ENCODE measurements at places on chromosomes 7 and 10.
A peak's percentile ranks its signal among the peaks of the same experiment; 100 is the strongest.

DNA sequence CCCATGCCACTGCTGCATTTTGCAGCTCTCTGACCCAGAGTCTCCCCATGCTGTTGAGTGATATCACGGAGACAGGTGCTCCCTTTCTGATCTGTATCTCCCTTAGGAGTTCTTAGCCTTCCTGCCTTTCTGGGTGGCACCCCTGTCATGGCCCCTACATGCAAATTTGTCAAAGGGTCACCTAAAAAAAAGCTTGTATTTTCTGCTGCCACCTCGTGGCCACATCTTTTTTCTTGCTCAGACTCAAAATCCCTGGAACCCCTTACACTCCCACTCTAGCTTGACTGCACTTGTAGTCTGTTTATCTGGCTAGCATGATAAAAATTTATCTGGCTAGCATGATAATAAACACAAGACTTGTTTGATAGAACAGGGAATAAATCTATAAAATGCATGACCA, 809.1 kb downstream of the SORCS1 start:
- DNase-seq: no peak

DNA sequence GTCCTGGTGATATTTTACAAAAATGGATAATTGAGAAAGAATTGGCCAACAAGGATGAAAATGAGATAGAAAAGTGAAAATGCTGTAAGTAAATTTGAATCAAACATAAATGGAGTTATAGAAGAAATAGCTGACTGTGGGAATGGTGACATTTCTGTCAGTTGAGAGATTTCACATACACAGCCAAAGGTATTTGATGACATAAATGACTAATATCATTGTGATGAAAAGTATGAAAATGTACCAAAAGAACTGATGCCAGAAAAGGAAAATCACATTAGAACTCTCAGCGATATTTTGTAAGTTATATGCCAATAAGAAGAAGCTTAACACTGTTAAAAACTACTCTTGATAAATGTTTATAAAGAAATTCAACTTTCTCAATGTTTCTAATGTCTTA, 54.9 kb downstream of the TFPI2 start:
- DNase-seq: no peak

- DNase-seq: peak; percentile 50
Measured at GRCh38 chr7:19327018-19327417, 181.8 kb upstream of the FERD3L start.

DNA sequence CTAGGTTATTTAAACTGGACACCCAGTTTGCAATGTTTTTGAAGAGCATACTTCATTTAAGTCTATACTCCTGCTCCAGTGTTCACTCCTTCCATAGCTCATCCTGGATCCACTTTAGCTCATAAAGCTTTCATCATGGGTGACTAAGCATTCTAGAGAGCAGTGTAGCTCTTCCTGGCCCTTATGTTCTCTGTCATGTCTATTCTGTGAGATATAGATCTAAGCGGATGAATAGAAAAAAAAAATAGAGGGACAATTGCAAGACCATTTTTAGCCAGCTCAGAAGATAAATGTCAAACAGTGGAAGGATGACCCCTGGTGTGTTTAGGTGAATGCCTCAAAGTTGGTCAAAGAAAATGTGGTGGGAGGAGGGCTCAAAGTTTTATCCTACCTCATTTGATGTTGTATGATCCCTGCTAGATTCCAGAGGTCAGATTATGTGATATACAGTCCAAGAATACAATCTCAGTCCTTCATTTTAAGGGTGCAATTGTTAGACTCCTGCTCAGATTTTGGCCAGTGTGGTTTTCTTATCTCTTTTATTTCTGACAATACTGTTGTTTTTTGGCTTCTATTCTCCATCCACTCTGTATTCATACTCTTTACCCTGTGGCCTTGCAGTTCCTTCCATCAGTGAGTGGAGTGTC, 7.5 kb upstream of the HECW1 start:
- no peak for DNase-seq

GRCh38 chr10:132386419-132386831, 10.6 kb upstream of the PWWP2B start:
- DNase-seq: no peak

- DNase-seq: no peak
Measured at GRCh38 chr10:35690534-35690933, 48.4 kb upstream of the FZD8 start.

- DNase-seq: no peak
Measured at GRCh38 chr7:103597606-103598005, 151.6 kb upstream of the SLC26A5 start.

DNA sequence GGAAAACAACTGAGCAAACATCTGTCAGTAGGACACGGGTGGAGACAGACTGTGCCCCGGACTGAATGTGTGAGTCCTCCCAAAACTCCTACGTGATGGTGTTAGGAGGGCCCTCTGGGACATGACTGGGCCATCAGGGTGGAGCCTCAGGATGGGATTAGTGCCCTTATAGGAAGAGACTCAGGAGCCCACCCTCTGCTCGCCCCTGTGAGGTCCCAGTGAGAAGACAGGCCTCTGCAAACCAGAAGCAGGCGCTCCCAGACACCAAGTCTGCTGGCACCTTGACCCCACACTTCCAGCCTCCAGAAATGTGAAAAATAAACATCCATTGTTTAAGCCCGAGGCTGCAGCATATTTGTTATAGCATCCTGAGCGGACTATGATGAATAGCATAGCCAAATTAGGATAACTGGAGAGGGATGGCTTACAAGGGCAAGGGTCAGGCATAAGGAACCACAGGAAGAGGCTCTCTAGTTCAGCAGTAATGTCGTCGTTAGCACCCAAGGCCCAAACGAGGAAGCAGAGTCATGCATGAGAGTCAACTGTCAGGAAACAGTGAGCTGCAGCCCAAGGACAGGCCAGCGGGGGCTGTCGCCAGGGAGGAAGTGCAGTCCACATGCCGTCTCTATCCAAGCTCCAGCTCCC, 50.6 kb downstream of the PTPRN2 start:
- no peak for DNase-seq

GRCh38 chr10:86703176-86703575, 34.9 kb downstream of the LDB3 start:
- DNase-seq: no peak

DNA sequence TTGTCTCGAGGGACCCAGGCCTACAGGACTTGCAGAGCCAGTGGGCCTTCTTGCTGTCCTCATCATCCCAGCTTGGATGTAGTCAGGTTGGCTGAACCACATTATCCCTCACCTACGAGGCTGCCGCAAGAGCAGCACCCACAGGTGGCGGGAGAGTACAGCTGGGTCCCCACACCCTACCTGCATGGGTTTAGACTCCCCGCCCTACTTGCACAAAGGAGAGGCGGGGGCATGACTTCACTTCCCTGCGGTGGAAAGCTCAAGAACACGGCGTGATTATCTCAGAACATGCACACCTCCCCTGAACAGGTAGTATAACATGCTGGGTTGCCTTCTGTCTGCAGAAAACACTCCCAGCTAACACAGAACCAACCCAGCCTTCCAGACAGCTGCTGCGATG, 57.5 kb downstream of the CTBP2 start:
- no peak for DNase-seq

DNA sequence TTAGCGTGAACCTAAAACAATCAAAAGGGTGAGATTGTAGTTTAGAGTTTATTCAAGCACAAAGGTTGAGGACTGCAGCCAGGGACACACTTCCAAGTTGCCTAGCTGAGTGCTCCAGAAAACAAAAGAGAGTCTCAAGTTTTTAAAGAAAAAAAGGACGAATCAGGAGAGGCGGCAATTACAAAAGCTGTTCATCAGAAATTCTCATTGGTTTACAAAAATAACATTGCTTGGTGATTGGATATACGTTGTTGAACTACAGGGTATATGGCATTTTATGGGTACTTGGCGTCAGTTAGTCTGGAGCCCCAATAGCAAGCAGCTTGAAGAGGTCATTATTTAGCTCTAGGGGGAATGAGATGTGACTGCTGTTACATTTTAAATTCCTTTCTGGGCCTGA, 11.5 kb downstream of the ZNF438 start:
- DNase-seq: no peak

DNA sequence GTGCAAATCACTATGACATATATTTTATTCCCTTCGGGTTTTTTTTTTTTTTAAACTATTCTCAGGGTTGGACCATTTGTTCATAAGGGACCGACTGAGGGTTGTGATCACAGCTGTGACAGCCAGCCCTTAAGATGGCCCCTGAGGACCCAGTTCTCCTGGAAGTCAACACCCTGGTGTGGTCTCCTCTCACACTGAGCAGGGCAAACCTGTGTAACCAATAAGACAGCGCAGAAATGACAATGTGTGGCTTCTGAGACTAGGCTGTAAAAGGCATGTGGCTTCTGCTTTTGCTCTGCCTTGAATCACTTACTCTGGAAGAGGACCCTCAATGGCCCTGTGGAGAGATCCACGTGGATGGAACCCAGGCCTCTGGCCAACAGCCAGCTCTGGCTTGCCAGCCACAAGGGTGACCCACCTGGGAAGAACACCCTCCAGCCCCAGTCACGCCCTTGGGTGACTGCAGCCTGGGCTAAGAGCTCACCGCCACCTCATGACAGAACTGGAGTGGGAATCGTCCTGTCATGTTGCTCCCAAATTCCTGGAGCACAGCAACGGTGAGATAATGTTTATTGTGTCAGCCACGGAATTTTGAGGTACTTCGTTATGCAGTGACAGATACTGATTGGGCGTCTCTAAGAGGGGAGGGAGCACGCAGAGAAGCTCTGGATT, 127.1 kb downstream of the CLEC2L start:
- DNase-seq: no peak

GRCh38 chr7:46854958-46855473, 726.9 kb downstream of the TNS3 start:
- DNase-seq: peak; percentile 6

DNA sequence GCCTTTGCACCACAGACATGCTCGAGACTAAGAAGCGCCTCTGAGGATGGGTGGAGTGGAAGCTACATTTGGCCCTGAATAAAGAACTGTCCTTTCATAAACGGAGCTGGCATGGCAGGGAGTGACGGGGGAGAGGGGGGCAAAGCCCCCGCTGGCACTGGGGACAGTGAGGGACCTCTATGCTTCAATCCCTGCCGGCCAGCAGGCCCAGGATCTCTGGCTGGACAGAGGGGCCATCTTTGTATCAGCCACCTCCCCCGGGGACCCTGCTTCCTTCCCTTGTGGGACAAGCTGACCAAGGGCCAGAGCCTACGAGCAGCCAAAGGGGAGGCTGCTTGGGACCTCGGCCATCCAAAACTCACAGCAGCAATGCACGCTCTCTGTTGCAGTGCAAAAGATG, 28.2 kb upstream of the ECHDC3 start:
- no peak for DNase-seq

GRCh38 chr10:59234816-59235429, 58.5 kb downstream of the PHYHIPL start:
- peak; percentile 45 for DNase-seq

DNA sequence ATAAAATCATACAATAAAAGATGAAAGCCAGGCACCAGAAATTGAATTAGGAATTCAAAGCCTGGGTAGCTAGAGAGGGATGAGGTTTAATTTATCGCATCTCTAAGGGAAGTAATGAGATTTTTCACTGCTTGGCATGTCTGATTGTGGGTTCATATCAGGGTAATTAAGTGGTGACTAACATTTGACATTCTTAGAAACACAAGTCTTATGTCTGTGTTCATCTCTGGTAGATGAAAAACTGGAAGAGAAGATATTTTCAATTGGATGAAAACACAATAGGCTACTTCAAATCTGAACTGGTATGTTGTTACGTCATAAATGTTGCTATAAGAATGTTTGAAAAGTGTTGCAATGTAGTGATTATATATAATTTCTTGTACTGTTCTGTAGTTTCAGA, 36.8 kb upstream of the ARMS2 start:
- peak; percentile 72 for DNase-seq

- DNase-seq: peak; percentile 86
Measured at GRCh38 chr7:74083117-74083876, at the start of gene LIMK1. LIMK1 (plus strand) TSS chr7:74083804; CDS start chr7:74083991, 187 bp downstream.

- DNase-seq: no peak
Measured at GRCh38 chr10:30476511-30477155, 42.6 kb downstream of the MAP3K8 start.

- no peak for DNase-seq
Measured at GRCh38 chr7:45578022-45578421, 3.9 kb downstream of the ADCY1 start.

GRCh38 chr10:78540355-78541076, 506.9 kb downstream of the RPS24 start:
- DNase-seq: peak; percentile 19

DNA sequence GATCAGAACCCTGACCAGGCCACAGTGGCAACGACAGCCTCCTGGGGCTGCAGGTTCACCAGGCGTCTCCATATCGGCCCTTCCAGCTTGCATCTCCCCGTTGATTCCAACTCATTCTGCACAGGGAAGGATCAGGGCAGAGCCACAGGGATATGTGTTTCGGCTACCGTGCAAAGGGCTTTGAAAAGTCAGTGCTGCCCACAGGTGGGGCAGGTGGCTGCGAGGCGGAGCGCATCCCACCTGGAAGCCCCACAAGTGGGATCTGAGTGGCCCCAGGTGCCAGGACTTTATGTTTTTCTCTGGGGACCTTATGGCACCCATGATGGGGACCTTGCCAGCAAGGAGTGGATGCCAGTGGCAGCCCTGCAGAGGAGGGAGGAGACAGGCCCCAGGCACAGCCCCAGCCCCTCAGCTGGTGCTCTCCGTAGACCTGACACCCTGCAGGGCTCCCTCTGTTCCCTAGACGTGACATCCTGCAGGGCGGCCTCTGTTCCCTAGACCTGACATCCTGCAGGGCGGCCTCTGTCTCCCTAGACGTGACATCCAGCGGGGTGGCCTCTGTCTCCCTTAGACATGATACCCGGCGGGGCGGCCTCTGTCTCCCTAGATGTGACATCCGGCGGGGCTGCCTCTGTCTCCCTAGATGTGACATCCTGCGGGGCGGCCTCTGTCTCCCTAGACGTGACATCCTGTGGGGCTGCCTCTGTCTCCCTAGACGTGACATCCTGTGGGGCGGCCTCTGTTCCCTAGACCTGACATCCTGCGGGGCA, 189.4 kb downstream of the ELFN1 start:
- no peak for DNase-seq

Measured in fibroblast of lung (primary cell).